CD4-positive, alpha-beta T cell treated with Interleukin-4 for 1 hour (primary cell): ENCODE measurements at places on chromosomes 5 and 9.

- no peak for DNase-seq
Observed at GRCh38 chr5:53364061-53364460, 116.4 kb upstream of the FST start.

GRCh38 chr9:114287763-114288192 is 35.1 kb upstream of the ORM1 start:
- no peak for DNase-seq

DNA sequence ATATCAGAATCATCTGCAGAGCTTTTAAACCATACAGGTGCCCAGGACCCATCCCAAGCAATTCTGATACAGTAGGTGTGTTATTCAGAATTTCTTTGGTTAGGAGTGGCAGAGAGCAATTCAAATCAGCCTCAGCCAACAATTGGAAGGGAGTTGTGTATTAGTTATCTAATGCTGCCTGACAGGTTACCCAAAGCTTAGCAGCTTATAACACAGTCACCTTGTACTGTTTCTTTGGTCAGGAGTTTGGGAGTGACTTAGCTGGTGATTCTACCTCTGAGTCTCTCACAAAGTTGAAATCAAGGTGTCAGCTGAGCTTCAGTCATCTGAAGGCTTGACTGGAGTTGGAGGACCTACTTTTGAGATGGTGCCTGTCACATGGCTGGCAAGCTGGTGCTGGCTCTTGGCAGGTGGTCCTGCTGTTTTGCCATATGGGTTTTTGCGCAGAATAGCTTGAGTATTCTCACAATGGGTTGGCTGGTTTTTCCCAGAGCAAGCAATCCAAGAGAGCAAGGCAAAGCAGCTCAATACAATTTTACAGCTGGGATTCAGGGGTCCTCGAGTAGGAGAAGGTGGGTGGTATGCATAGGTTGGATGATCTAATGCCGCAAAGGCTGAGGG is 18.7 kb upstream of the CARNMT1 start:
- DNase-seq = no peak

GRCh38 chr5:83665631-83666030 is 55.0 kb downstream of the HAPLN1 start:
- DNase-seq = no peak

GRCh38 chr5:16871746-16872339 is 64.2 kb downstream of the MYO10 start:
- DNase-seq = no peak

DNA sequence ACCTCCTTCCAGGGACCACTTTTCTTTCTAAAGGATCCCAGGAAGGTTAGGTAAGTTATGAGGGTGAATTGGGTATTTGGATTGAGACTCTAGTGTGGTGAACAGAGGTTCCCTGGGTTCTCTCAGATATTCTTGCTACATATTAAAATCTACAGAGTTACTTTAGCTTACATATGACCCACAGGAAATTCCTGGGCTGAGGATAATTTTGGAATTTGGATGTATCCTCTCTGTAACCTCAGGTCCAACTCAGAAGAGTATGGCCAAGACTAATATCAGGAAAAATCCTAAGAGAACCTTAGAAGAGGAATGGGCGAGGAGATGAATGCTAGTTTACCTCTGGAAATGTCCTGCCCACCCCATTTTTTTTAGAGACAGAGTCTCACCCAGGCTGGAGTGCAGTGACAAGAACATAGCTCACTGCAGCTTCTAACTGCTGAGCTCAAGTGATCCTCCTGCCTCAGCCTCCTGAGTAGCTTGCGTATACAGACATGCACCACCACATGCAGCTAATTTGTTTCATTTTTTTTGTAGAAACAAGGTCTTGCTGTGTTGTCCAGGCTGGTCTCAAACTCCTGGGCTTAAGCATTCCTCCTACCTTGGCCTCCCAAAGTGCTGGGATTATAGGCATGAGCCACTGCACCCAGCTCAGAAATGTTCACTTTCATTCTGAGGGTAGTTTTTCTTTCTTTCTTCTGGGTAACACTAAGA is 196.4 kb downstream of the ARHGEF28 start:
- no peak for DNase-seq

- DNase-seq = no peak
Observed at GRCh38 chr9:116913536-116913935, 226.4 kb downstream of the TRIM32 start.

- DNase-seq = no peak
Observed at GRCh38 chr9:119375892-119376291, 6.7 kb upstream of the BRINP1 start.

DNA sequence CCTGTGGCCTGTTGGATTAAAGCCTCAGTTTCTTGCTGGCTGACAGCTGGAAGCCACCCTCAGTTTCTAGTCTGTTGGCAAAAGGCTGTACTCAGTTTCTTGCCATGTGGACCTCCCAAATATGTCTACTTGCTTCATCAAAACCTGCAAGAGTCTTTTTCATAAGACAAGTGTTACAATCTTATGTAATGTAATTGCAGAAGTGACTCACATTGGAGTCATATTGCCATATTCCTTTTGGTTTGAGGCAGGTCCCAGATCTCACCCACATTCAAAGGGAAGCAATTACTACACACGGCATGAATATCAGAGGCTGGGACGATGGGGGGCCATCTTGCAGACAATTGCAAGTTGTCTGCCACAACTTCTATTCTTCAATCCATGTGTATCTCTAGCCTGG is 286.7 kb upstream of the IL12B start:
- DNase-seq = no peak

GRCh38 chr5:98309785-98310598 is 463.5 kb upstream of the RGMB start:
- no peak for DNase-seq

- peak; percentile 22 for DNase-seq
Observed at GRCh38 chr5:78771260-78772205, 123.0 kb upstream of the LHFPL2 start.
